ENCODE measurements at places on chromosomes 3 and 15.

GRCh38 chr3:47664519-47664918 lies 85.9 kb upstream of the CSPG5 start:
- DNase-seq: peak; percentile 4

DNA sequence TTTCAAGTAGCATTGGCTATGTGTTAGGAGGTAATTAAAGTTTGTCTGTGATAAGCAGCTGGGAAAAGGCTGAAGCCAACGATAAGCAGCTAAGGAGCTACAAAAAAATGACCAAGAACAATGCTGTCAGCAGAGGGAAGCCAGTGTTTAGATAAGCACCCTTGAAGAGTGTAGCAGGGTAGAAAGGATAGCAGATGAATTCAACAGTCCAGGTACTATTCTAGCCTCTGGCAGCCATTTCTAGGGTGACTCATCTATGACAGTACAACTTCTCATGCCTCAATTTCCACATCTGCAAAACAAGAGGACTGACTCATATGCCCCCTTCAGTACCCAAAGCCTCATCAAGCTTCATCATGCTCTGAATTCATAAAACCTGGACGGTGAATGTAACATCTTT lies 617.6 kb upstream of the UBE2E2 start:
- no peak for DNase-seq

- DNase-seq: no peak
Observed at GRCh38 chr15:61724251-61724939, 335.9 kb downstream of the VPS13C start.

GRCh38 chr3:143283432-143284128 lies 164.0 kb downstream of the CHST2 start:
- DNase-seq: peak; percentile 17

All from HT-29 (cell line).